Activated CD8-positive, alpha-beta memory T cell treated with anti-CD3 and anti-CD28 coated beads, Interleukin-2, amount 50 U/mL, for 48 hours (primary cell): ENCODE measurements at places on chromosomes 6 and 20.
A peak's percentile ranks its signal among the peaks of the same experiment; 100 is the strongest.

DNA sequence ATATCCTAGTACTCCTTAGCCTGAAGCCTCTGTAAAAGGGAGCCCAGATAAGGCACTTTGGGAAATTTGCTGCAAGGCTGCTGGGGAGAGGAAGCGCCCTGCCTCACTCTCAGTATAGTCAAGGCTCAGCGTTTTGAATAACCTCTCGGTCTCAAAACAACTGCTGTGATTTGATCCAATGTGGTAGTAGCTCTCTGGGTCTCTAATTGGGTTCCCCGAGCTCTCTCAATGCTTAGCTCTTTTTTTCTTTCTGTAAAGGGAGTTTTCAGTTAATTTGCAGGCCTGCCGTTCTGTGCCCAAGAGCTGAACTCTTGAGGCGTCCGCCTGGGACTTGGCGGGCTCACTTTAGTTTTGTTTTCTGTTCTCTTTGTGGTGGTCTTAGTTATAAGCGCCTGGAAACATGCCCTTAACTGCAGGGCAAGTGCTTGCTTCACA lies 41.2 kb downstream of the ZHX3 start:
- DNase-seq: no peak

GRCh38 chr6:33410711-33411631 lies at the start of gene PHF1:
PHF1 (plus strand) TSS chr6:33411014; CDS start chr6:33412264, 1,250 bp downstream.
- peak; percentile 83 for DNase-seq

DNA sequence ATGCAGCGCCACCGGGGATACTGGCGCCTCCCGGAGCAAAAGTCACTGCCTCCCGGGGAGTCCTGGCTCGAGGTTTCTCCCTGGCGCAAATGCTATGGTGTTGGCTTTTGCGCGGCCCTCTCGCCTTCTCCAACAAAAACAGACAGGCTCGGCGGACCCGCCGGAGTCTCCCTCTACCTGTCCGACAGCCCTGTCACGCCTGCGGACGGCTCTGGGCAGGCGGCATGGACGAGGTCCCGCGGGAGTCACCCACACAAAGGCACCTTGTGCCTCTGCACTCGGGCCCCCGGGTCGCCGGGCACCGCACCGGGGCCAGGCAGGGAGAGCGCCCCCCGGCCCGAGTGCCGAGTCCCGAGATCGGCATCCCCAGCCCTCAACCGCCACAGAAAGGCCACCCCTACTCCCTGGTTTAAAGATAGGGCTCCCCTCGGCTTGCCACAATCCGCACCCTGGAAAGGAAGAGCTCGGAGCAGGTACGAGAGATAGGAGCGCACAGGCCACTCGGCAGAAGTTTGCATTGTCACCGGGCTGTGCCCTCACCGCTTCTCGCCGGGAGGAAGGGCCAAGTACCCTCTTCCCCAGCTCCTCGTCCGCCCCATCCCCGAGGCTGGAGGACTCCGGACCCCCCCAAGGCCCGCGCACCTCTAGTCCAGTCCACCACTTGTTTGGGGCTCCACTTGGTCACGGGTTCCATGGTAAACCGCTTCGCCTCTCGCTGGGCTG lies 903 bp downstream of the CNKSR3 start:
- DNase-seq: peak; percentile 54

DNA sequence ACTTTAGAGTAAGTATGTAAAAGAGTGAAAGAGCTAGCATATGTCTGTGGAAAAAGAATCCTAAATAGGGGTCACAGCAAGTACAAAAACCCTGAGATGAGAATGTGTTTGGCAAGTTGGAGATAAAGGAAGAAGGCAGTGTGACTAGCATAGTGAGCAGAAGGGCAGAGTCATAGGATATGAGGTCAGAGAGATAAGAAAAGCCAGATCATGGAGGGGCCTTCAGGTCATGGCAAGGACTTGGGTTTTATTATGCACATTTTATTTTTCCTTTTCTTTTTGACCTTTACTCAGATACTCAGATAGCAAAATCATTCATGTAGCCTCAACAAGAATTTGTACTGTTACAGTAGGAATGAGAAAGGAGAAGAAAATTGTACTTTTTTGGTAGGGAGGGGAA lies 138.0 kb downstream of the GJA1 start:
- DNase-seq: no peak

DNA sequence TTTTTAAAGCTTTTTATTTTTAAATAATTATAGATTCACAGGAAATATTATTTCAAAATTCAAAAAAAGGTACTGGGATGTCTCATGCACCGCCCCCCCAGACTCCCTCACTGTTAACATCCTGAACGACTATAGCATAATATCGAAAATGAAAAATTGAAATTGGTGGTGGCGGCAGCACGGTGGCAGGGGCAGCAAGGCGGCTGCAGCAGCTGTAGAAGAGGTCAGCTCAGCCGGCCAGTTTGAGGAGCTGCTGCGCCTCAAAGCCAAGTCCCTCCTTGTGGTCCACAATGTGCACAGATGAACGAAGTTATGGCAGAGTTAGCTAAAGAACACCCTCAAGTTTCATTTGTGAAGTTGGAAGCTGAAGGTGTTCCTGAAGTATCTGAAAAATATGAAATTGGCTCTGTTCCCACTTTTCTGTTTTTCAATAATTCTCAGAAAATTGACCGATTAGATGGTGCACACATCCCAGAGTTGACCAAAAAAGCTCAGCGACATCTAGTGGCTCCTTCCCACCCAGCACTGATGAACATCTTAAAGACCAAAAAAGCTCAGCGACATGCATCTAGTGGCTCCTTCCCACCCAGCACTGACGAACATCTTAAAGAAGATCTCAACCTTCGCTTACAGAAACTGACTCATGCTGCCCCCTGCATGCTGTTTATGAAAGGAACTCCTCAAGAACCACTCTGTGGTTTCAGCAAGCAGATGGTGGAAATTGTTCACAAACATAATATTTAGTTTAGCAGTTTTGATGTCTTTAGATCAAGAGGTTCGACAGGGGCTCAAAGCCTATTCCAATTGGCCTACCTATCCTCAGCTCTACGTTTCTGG lies 100.8 kb downstream of the FAM217A start:
- no peak for DNase-seq

GRCh38 chr6:56484669-56485068 lies 158.0 kb downstream of the DST start:
- DNase-seq: no peak

- DNase-seq: no peak
Observed at GRCh38 chr6:90212274-90212673, 84.4 kb downstream of the BACH2 start.

- peak; percentile 53 for DNase-seq
Observed at GRCh38 chr20:41734506-41734945, 116.3 kb upstream of the CHD6 start.

- no peak for DNase-seq
Observed at GRCh38 chr20:50057714-50058053, 55.3 kb downstream of the UBE2V1 start.

- no peak for DNase-seq
Observed at GRCh38 chr6:77341058-77341986, 122.0 kb downstream of the HTR1B start.

- DNase-seq: no peak
Observed at GRCh38 chr20:831251-831650, 2.3 kb upstream of the FAM110A start.

DNA sequence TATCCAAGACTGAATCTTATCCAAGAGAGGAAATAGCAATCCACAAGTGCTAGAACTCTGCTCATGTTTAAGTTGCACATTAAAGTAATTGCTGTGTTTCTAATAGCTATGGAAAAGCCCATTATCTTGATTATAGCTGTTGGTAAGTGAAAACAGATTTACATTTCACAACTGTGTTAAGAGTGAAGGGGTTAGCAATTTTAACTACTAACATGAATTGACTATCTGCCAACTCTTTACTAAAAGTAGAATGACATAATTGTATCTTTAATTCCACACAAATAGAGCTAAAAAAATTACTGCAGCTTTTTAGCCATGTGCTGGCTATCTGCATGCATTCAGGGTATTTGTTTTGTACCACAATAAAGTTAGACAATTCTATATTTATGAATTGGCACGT lies 277.9 kb upstream of the IRAK1BP1 start:
- no peak for DNase-seq

- no peak for DNase-seq
Observed at GRCh38 chr6:11654876-11655275, 117.3 kb downstream of the TMEM170B start.

DNA sequence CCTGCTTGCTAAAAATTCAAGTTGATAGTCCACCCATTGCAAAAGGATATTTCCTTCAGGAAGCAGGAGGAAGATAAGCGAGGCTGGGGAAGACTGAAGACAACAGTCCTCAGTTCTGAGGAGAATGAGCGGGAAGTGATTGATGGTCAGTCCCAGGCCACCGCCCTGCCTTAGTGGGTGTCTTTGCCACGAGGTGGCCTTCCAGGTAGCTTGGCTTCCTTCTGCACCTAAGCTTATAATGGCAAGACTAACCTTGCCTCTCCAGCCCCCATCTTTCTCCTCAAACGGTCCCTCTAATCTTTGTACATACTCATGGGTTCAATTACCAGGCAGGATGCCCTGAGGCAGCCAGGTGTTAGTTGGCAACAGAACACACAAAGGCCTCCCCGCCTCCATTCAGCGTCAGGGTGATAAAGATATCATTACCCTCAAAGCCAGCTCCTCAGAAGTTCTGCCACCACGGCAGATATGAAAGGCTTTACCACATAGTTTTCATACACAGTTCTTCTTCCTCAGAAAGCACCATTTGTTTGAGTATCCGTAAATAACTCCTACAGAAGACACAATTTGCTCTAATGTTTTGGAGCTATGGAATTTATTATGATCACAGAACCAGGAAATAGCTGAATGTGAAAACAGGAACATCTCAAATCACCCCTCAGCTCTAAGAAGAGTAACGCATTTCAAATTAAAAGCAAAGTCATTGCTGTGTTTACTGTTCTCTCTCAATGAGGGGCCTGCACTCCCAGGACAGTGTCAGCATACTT lies 249.4 kb downstream of the ATXN1 start:
- DNase-seq: no peak

GRCh38 chr20:37414224-37415035 lies 68.5 kb downstream of the SRC start:
- DNase-seq: no peak

DNA sequence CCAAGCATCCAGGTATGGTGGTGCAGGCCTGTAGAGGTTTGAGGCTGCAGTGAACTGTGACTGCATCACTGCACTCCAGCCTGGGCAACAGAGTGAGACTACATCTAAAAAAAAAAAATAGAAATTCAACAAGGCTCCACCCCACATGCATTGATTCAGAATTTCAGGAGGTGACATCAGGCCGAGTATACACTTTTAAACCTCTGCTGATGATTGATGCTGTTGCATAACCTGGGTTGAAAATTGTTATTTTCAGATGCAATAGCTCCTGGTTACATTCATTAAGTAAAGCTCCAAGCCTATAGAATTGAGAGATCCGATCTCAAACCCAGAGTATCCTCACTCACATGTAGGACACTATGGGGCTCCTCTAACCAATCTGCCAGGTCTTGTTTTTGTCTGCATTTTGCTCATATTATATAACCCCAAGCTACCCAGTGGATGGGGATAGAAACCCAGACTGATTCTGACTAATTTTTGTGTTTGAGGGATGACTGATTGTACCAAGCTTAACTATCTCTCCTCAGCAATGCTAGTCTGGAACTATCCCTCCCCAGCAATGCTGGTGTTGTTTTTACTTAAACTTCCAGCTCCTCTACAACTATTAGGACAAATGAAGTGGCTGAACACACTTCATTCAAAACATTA lies 123.5 kb upstream of the PREP start:
- no peak for DNase-seq

- no peak for DNase-seq
Observed at GRCh38 chr6:44676826-44677433, 289.4 kb downstream of the CDC5L start.

DNA sequence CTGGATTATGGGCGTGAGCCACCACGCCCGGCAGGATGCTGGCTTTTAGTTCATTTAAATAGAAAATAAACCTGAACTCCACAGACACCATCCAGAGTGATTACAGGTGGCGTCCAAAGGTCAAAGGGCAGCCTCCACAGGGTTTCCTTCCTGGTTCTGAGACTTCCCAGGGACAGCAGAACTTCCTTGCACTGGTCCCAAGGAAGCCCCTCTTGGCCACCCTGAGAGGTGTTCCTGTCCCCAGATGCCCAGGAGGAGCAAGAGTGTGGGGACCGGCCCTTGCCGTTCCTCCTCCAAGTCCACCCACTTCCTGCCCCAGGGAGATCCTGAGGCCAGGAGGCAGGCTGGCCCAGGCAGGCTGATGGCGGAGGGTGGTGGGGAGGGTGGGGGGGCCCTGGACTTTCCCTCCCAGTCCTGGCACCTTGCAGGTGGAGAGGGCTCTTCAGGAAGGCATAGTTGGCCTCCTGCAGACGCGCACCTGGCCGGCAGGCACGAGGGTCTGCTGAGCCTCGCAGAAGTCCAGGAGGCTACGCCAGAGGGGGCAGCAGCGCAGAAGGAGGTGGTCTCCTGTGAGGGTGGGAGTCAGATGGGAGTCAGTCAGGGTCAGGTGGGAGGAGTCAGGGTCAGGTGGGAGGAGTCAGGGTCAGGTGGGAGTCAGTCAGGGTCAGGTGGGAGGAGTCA lies 5.0 kb downstream of the FNDC11 start:
- no peak for DNase-seq

DNA sequence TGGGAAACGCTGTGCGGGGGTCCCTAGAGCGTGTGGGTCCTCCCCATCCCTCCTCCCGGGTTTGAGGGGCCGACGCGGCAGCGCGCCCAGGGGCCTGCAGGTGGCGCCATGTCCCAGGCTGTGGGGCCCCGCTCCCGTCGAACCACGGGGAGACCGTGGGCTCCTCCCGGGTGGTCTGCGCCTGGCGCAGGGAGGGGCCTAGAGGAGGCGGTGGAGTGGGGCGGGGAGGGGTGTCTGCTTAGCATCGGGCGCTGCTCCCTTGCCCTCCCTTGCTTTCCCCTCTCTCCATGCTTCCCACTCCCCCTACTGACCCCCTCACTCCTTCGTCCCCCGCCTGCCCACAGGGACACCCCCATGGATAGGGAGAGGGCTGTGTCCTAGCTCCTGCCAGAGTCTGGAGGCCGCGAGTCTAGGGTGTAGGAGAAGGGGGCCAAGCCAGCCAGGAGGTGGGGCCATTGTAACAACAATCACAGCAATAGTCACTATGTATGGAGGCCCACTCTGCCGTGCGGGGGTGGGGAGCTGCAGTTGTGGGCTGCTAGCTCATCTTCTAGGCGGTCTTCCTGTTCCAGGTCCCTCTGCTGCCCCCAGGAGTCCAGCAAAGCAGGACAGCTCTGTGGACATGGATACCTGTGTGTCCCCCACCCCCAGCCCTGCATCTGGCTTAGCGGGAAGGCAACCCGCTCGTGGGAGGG lies 51.7 kb downstream of the CHMP4B start:
- peak; percentile 87 for DNase-seq

DNA sequence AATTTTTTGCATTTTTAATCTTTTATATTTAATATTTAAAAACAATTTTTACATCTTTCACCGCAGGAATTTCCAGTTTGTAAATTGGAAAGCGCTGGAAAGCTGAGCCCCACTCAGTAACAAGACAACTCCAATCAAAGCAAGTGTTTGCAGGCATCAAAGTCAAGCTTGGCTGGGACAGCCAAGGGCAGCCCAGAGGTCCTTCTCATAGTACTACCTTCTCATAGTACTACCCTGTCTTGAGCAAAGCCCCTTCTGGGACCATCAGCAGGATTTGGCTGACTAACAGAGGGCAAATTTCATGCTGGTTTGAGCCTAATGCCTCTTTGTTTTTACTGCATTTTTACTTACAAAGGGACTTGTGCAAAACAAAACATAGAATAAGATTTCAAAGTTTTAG lies 228.3 kb downstream of the SIM1 start:
- DNase-seq: no peak
